ENCODE measurements at places on chromosomes 4 and X.
A peak's percentile ranks its signal among the peaks of the same experiment; 100 is the strongest.

- DNase-seq = no peak
Measured at GRCh38 chr4:67723949-67724348, 23.0 kb upstream of the UBA6 start.

GRCh38 chr4:107183155-107183774, 147.2 kb upstream of the DKK2 start:
- DNase-seq = peak; percentile 23

DNA sequence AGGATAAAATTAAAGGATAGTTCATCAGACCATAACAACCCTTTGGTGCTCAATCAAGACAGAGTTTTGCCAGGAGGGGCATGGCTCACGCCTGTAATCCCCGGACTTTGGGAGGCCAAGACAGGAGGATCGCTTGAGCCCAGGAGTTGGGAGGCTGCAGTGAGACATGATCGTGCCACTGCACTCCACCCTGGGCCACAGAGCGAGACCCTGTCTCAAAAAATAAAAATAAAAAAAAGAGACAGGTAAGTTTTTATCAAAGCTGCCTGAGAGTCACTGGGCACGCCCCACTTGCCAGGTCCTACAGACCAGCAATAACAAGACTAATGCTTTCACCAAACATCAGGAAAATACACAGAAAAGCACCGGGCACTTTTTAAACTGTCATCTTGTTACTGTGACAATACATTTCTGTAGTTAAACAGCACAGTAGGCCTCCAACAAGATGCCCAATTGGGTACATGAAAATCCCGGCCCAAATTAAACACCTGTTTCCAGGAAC, 765 bp downstream of the CFAP97 start:
- DNase-seq = no peak

GRCh38 chr4:145898466-145898865, 40.2 kb downstream of the ZNF827 start:
- no peak for DNase-seq

All from cerebellar nuclear complex (tissue), 1 donor.